NCI-H1694 (cell line): ENCODE measurements at places on chromosomes 16 and 17.
A peak's percentile ranks its signal among the peaks of the same experiment; 100 is the strongest.

- DNase-seq = no peak
These were observed 5.8 kb upstream of the ARMC5 start for GRCh38 chr16:31453255-31454204.

DNA sequence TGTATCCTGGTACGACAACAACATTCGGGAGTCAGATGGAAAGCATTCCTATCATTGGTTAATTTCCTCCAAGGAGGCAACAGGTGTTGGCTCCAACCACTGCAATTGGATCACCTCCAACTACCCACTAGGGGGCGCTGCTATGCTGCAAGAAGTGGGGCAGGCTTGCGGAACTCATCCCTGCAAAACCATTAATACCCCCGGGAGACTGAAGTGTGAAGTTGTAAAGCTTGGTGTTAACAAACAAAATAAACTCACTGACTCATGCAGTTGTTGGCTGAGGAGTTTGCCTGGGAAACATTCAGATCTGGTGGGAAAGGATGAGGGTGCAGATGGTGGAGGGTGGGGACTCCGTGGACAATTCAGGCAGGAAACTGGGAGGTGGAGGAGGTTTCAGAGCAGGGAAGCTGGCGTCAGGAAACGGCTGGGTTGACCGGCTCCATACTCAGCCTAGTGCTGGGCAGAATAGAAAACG lies 84.9 kb downstream of the HS3ST2 start:
- peak; percentile 29 for DNase-seq

- no peak for DNase-seq
These were observed 69.0 kb downstream of the MRM3 start for GRCh38 chr17:850851-851763.

- DNase-seq = no peak
These were observed 10.2 kb upstream of the MRC2 start for GRCh38 chr17:62616993-62617893.

- no peak for DNase-seq
These were observed 73.9 kb downstream of the MRM1 start for GRCh38 chr17:36675250-36675649.

- no peak for DNase-seq
These were observed 29.5 kb downstream of the METTL16 start for GRCh38 chr17:2482218-2482617.

GRCh38 chr17:73783945-73784603 lies 139.8 kb upstream of the SDK2 start:
- no peak for DNase-seq

- no peak for DNase-seq
These were observed 147.1 kb downstream of the IRF8 start for GRCh38 chr16:86046026-86046425.

DNA sequence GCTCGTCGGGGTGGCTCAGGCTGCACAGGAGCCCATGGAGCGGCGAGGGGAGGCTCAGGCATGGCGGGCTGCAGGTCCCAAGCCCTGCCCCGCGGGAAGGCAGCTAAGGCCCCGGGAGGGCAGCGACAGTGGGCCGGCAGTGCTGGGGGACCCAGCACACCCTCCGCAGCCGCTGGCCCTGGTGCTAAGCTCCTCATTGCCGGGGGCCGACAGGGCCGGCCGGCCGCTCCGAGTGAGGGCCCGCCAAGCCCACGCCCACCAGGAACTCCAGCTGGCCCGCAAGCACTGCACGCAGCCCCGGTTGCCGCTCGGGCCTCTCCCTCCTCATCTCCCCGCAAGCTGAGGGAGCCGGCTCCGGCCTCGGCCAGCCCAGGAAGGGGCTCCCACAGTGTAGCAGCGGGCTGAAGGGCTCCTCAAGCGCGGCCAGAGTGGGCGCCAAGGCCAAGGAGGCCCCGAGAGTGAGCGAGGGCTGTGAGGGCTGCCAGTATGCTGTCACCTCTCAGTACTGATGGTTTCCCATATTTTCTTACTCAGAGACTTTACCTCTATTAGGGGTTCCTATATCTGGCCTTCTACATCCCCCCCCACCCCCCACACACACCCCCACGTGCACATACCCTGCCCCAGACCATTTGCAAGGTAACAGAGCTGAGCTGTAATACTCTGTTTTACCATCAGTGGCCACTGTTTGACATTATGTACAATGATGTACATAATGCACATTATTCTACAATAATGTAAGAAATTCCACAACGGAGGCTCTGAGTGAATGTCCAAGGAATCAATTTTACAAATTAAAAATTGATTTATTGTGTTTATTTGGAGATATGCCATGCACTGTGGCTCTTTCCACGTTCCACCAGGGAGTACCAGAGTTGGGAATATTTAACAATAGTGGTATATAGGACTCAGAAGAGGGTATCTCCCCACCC lies 3.7 kb upstream of the VAT1L start:
- no peak for DNase-seq

GRCh38 chr16:60558936-60559335 lies 1477.3 kb downstream of the CDH8 start:
- DNase-seq = no peak

DNA sequence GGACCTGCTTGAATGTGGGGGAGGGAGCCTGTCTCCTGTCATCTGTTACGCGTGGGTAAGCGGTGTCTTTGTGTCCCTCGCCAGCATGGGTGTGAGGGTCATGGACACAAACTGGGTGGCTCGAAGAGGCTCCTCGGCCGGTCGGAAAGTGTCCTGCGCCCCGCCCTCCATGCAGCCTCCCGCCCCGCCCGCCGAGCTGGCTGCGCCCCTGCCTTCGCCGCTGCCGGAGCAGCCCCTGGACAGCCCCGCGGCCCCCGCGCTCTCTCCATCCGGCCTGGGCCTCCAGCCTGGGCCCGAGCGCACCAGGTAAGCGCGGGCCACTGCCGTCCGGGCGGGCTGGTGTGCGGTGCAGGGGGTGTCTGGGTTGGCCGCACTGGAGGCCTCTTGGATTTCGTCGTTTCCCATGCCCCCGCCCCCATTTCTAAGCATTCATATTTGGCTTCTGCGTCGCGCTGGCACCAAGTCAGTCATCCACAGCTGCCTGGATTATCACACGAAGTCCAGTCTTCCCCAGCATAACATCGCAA lies 43.8 kb downstream of the ELAC2 start:
- peak; percentile 4 for DNase-seq

DNA sequence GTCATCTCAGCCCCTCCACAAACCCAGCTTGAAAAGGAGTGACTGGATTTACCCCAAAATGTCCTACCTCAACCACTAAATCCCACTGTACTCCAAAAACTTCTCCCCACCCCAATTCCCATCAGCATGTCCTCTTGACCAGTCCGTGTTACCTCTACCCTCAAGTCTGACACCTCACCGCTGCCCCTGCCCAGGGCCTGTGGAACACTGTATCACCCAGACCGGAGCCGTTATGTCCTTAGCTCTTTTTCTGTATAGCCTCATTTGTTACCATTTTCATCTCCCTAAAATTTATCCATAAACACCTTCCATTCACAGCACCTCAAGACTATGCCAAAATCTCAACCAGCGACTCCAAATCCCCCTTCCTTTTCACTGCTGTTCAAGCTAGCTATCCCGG lies 2.4 kb downstream of the PHF23 start:
- no peak for DNase-seq

- DNase-seq = no peak
These were observed 10.2 kb downstream of the ENDOV start for GRCh38 chr17:80424878-80425765.

GRCh38 chr17:10050597-10051101 lies 145.6 kb upstream of the RCVRN start:
- DNase-seq = no peak

DNA sequence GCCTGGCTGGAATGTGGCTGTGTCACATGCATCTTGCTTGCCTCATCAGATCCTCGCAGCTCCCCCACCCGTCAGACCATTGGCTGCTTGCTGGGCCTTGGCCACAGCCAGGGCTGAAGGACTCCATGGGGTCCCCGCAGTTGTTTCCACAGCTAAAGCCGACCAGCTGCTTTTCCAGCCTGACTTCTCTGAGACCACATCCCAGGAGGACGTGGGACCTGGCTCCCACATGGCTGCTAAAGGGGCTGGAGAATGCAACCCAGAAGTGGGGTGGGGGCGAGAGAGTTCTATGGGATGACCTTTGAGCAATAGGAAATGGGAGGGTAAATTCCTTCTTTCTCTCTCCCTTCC lies 193.8 kb downstream of the RAB11FIP4 start:
- DNase-seq = no peak

GRCh38 chr17:75672011-75672410 lies 4.9 kb downstream of the SAP30BP start:
- DNase-seq = no peak

DNA sequence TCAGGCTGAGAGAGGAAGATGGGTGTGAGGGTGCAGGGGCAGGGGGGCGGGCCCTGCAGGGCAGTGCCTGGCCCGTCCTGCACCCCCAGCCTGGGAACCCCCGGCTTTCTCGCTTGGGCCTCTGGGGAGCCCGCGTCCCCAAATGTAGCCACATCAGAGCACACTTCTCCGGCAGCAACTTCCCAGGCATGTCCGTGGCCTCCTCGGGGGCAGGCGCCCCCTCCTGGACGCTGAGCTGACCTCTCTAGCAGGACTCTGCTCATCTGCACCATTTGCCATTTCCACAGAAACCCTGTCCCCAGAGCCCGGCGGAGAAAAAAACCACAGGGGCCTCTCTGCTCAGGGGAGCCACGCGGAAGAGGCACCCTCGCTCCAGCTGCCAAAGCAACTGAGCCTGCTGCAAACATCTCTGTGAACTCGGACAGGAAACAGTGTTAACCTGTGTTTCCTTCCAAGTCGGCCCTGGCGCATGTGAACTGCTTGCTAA lies 63.4 kb downstream of the KLHDC4 start:
- DNase-seq = no peak

DNA sequence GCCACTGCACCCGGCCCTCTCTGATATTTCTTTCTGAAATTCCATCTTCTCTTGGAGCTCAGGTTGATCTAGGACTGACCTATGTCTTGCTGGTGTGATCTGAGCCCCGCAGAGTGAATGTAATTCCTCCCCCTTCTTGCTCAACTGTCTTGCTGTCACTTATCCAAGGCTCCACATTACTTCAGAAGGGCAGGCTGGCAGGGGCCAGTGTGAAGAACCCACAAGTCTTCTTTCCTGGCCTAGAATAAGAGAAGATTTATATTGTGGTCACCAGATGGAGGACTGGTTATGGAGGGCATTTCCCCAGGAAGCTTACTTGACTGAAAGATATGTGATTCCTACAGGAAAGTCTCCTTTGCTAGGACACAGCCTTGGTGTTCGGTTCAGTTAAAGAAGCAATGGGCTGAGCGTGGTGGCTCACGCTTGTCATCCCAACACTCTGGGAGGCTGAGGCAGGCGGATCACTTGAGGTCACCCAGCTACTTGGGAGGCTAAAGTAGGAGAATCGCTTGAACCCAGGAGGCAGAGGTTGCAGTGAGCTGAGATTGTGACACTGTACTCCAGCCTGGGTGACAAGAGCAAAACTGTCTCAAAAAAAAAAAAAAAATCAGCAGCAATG lies 13.4 kb downstream of the ITGAL start:
- DNase-seq = no peak

- DNase-seq = no peak
These were observed 228.1 kb downstream of the BCAS3 start for GRCh38 chr17:60905709-60906108.

GRCh38 chr17:737561-738113 lies 5.2 kb downstream of the TLCD3A start:
- DNase-seq = no peak

- DNase-seq = no peak
These were observed 26.1 kb downstream of the CDRT4 start for GRCh38 chr17:15441315-15441714.

GRCh38 chr17:41511116-41511515 lies 5.7 kb upstream of the KRT13 start:
- no peak for DNase-seq

- DNase-seq = no peak
These were observed 3.9 kb downstream of the DLG4 start for GRCh38 chr17:7215652-7216180.

GRCh38 chr16:75250089-75250808 lies 1.2 kb downstream of the BCAR1 start:
- DNase-seq = no peak

DNA sequence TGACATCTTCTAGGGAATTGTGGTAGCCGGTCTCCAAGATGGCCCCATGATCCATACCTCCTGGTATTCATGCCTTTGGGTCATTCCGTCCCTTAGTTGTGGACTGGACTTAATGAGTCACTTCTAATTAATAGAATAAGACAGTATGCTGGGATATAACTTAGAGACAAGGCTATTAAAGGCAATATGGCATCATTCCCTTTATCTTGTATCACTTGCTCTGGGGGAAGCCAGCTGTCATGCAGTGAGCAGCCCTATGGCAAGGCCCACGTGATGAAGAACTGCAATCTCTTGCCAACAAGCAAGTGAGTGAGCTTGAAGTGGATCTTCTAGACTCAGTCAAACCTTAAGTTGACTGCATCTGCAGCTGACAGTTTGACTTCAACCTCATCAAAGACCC lies 97.8 kb upstream of the MED13 start:
- DNase-seq = peak; percentile 23

DNA sequence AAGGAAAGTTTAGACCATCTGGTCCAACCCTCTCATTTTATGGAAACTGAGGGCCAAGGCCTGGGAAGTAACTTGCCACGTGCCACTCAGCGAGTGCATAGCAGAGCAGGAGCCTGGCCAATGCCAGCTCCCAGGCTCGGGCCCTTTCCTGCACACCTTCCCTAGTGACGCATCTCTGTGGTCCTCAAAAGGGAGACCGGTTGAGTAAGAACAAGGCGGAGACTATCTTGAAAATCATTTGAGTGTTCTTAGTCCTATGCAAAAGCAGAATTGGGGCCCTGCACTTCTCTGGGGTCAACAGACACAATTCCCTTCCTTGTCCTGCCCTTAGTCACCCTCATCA lies 2.8 kb downstream of the CCL4 start:
- no peak for DNase-seq

DNA sequence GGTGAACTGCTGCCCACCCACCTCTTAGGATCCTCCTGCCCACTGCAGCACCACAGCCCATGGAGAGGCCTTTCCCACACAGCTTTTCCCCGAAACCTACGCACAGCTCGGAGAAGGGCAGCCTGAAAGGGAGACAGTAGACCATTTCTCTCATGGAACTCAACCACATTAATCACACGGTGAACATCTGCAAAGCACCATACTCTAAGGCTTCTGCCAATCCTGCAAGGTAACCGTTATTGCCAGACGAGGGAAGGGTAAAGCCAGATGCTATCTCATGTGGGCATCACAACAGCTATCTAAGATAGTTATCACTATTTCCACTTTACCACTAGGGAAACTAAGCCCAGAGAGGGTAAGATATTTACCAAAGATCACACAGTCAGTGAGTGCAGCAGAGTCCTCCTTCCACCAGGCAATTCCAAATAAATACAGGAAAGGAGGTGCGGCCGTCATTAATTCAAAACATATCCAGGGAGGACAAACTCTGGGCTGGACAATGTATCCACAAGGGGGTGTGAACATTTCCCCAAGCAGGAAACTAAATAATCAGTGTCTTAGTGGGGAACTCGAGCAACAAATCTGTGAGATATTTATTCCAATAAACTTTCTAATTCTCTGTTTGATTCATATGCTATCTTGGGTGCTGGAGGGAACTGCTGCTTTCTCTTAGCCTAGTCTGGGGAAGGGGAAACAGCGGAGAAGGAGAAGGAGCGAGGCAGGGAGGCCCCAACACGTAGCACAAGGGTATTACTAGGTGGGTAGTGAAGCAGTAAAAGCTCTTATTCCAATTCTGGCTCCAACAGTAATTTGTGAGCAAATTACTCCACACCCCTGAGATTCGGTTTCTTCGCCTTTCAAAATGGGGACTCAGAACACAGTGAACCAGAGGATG lies 723 bp downstream of the TMEM186 start:
- DNase-seq = no peak
